Left lobe of liver (tissue), 2 donors: ENCODE measurements at places on chromosomes 7 and 10. TPM values are rescaled to one million over a fixed set of nuclear protein-coding genes. Genes with fewer than 3 reads are reported as not detected.

The ANKRD30A gene
- total RNA-seq: not detected

The UNCX gene
- total RNA-seq: not detected

The LRRC18 gene
- total RNA-seq: not detected

The TEX47 gene
- total RNA-seq: not detected

The UBE3C gene
- 29.2 TPM for total RNA-seq

The SYNPO2L gene
- total RNA-seq: not detected

The SPRN gene
- 0.18 TPM for total RNA-seq

The CC2D2B gene
- total RNA-seq: 0.10 TPM

The GRID1 gene
- 0.58 TPM for total RNA-seq

The VIPR2 gene
- 0.28 TPM for total RNA-seq

The RELN gene
- total RNA-seq: 17.2 TPM

The ACTR3C gene
- total RNA-seq: 27.6 TPM

The BAIAP2L1 gene
- 12.9 TPM for total RNA-seq

The XPNPEP1 gene
- 18.7 TPM for total RNA-seq

The KLF14 gene
- total RNA-seq: not detected

The EDRF1 gene
- 5.7 TPM for total RNA-seq

The KEL gene
- total RNA-seq: 0.28 TPM

The PRXL2A gene
- 82.1 TPM for total RNA-seq

The CLDN4 gene
- 1.7 TPM for total RNA-seq

The CPEB3 gene
- total RNA-seq: 12.7 TPM

The PDK4 gene
- 77.4 TPM for total RNA-seq

The EVX1 gene
- total RNA-seq: not detected

The FAM241B gene
- 1.2 TPM for total RNA-seq

The TCF7L2 gene
- 18.7 TPM for total RNA-seq

The TBL2 gene
- 16.1 TPM for total RNA-seq

The CAV1 gene
- 9.3 TPM for total RNA-seq
